GM10248 (cell line): ENCODE measurements at places on chromosomes 7 and 10.

- DNase-seq = no peak
Observed at GRCh38 chr7:18087687-18088078, 60.0 kb upstream of the PRPS1L1 start.

DNA sequence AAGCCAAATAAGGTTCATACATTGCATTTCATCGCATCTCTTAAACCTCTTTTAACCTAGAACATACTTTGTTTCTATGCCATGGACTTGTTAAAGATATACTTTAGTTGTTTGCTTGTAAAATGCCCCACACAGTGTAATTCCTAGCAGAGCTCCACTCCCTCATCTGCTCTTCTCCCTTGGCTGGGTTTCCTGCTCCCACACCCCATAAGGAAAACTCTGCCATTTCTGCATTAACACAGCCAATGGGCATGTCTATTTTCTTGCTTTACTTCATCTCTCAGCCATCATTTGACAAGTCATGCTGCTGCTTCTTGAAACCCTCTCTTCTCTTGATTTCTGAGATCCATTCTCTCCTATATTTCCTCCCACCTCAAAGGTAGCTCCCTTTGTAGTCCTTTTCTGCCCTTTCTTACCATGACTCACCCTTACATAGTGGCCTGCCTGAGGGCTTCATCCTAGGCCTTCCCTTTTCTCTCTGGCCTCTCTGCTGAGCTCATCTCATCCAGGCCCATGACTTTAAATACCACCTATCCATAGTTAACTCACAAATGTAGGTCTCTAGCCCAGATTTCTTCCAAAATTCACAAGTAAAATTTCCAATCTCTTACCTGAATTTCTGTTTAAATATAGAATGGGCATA is 471.4 kb downstream of the ADRA2A start:
- DNase-seq = no peak

DNA sequence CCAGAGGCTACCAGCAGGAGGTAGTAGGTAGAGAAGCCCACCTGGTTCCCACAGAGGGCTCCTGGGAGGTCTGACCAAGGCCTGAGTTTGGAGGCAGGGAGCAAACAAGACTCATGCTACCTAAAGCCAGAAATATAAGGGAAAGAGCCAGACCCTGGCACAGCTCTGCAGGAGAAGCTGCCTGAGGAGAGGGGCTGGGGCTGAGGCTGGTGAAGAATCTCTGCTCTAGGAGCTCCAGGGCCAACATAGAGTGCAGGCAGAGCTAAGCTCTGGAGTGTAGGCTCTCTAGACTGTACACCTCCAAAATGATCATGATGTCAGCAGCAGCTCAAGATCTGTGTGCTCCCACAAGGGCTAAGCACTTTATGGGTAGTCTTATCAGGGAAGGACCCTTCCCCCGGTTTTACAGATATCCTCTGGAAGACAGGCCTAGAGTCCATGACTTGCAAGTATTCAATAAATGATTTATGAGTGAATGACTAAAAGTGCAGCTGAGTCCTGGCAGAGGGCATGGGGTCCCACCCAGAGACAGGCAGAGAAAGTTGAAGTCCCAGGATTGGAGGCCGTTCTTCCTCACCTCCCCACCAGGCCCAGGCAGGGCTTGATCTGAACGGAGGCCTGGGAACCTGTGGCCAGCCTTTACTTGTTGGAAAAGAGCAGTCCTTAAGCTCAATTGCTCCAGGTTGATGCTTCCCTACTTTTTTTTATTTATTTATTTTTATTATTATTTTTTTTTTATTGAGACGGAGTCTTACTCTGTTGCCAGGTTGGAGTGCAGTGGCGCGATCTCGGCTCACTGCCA is 71.5 kb upstream of the LRRC4 start:
- DNase-seq = no peak

- DNase-seq = no peak
Observed at GRCh38 chr10:125812128-125812750, 10.8 kb downstream of the UROS start.
